ENCODE measurements at places on chromosomes 7 and 10.

- H3K27ac ChIP-seq = no peak overlapping the region
- no peak for DNase-seq
- H3K27me3 ChIP-seq = no peaks in the 10 kb centered on the region
- H3K4me3 ChIP-seq = no peak overlapping the region
- H3K36me3 ChIP-seq = no peaks in the 10 kb centered on the region
- H3K4me1 ChIP-seq = no peaks in the 10 kb centered on the region
Observed at GRCh38 chr10:106772957-106773356, 391.5 kb downstream of the SORCS1 start.

DNA sequence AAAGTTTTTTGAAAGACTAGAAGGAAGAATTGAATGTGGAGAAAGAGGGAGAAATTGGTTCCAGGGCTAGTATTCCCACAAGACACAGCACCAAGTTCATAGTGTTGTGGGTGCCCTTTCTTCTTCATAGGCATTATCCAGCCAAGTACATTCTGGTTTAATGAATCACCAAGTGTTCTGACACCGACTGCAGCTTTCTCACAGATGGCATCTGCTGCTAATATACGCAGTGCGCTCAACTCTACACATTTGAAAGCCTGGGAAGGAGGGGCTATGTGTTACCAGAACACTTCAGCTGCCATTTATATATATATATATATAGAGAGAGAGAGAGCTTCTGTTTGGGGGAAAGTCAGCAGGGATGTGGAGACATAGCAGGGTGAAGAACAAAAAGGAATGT is 1168.4 kb downstream of the GATA3 start:
- H3K4me3 ChIP-seq = no peak overlapping the region
- no peaks in the 10 kb centered on the region for H3K4me1 ChIP-seq
- no peak for DNase-seq
- no peaks in the 10 kb centered on the region for H3K36me3 ChIP-seq
- peaks cover 17% of the 10 kb centered on the region for H3K27me3 ChIP-seq
- no peak overlapping the region for H3K27ac ChIP-seq

DNA sequence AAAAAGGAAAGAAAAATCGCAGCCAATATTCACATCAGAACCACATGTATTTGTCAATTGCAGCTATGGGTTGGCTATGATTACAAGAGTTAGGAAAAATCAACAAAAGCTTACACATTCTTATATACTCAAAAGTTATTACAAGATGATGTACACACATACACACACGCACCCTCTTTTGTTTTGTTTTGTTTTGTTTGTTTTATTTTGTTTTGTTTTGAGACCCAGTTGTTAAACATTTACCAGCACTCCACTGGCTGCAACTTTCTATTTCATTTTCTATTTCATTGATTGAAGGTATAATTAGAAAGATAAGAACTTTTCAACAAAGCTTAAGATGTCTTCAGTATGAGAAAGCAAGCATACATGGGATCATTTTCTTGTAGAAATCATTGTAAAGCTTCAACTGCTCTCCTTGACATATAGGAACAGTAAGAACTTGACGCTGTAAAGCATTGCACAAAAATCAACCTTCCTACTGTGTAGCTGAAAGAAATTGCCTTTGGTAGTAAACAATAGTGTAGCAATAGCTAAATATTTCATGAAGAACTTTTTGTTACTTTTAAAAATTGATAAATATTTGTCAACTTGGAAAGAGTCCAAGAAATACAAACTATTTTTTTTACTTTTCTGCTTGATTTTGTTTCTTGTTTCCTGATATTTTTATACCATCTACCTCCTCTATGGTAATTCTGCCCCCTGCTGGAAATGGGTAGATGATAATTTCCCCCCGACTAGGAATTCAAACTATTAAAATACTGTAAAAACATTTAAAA is 205.9 kb downstream of the MBL2 start:
- peaks cover 4% of the 10 kb centered on the region for H3K36me3 ChIP-seq
- H3K4me3 ChIP-seq = no peak overlapping the region
- H3K27ac ChIP-seq = no peak overlapping the region
- no peaks in the 10 kb centered on the region for H3K27me3 ChIP-seq

DNA sequence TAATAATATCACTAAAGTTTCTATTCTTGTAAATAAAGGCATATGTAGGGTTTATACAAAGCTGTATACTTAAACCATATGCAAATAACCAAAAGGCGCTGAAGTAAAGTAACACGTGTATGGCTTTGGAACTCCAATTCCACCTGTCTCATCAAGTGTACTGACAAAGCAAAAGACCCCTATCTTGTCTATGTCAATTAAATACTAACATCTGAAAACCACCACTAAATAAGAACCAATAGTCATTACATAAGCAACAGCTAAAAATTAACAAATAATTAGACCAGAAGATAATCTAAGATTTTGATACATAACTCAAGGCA is 93.9 kb downstream of the KMT2C start:
- H3K4me3 ChIP-seq = no peak overlapping the region
- H3K27ac ChIP-seq = no peak overlapping the region
- no peak for DNase-seq
- no peaks in the 10 kb centered on the region for H3K27me3 ChIP-seq

- no peak overlapping the region for H3K27ac ChIP-seq
- DNase-seq = no peak
- H3K36me3 ChIP-seq = no peaks in the 10 kb centered on the region
- no peaks in the 10 kb centered on the region for H3K4me1 ChIP-seq
Observed at GRCh38 chr10:13860886-13861285, 274.1 kb downstream of the PRPF18 start.

GRCh38 chr10:49667991-49668390 is 11.5 kb upstream of the C10orf53 start:
- no peaks in the 10 kb centered on the region for H3K36me3 ChIP-seq
- H3K4me3 ChIP-seq = no peak overlapping the region
- no peak overlapping the region for H3K27ac ChIP-seq
- no peak for DNase-seq
- no peaks in the 10 kb centered on the region for H3K4me1 ChIP-seq
- peaks cover 45% of the 10 kb centered on the region for H3K27me3 ChIP-seq

DNA sequence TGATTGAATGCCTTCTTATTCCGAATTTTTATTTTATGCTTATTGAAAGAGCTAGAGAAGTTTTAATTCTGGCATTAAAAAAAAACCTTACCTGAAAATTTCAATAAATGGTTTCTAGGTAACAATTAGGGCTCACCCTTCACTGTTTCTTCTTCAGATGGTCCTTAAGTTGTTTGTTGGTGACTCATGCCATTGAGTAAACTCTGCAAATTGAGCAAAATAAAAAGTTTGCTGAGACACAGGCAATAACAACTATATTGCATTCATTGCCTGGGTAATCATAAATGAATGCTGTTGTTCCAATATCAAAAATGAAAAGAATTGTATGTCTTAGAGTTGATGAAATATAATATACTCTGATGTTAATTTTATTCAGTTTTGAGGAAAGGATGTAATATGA is 300.3 kb downstream of the CDK14 start:
- no peaks in the 10 kb centered on the region for H3K36me3 ChIP-seq
- H3K4me3 ChIP-seq = no peak overlapping the region
- no peaks in the 10 kb centered on the region for H3K4me1 ChIP-seq
- DNase-seq = no peak

DNA sequence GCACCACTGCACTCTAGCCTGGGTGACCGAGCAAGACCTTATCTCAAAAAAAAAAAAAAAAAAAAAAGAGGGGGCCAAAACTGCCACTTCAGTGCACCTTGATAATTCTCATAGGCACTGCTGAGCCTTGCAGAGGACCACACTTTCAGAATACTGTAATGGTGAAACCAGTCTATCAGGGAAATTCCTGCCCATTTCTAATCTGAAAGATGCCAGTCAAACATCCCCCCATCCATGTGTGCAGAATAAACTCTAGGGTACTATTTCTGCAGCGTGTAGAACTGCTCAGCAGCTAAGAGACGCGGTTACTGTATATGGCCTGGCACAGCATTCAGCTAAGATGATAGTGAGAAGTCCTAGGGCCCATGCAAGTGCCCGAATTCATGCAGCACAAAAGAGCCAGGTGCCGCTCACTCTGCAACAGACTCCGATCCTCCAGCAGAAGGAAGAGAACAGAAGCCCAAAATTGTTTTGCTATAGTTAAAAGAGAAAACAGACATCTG is 286.8 kb upstream of the KLF14 start:
- peak overlapping the region; percentile 61 for H3K27ac ChIP-seq
- peak overlapping the region; percentile 67 for H3K4me3 ChIP-seq

DNA sequence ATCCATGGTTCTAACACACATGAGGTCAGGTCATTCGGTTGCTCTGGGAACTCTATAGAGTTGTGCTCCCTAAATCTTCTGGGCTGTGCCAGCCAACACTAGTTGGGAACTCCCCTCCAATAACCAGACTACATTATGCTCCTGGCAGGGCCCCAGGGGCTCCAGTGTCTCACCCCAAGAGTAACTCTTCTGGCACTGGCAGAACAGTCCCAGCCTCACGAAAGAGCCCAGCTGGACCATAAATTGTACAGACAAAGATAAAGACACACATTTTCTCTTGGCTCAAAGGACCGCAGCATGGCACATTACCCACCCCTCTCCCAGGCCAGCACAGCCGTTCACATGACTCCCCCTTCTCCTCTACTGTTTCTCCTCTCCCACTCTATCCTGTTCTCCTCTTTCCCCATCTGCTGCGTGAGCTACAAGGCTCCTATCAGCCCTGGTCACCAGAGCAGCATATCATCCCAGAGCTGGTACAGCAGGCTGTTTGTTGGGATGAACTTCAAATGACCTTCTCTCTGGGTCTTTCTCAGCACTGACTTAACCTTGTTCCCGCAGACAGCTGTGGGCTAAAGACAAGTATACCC is 230.6 kb downstream of the PLXNA4 start:
- H3K4me1 ChIP-seq = no peaks in the 10 kb centered on the region
- peaks cover 28% of the 10 kb centered on the region for H3K27me3 ChIP-seq
- DNase-seq = no peak
- no peak overlapping the region for H3K27ac ChIP-seq

- H3K27ac ChIP-seq = no peak overlapping the region
- H3K4me3 ChIP-seq = no peak overlapping the region
- no peak for DNase-seq
- H3K4me1 ChIP-seq = no peaks in the 10 kb centered on the region
- H3K27me3 ChIP-seq = peaks cover 15% of the 10 kb centered on the region
Observed at GRCh38 chr10:28833313-28833712, 156.0 kb downstream of the BAMBI start.

DNA sequence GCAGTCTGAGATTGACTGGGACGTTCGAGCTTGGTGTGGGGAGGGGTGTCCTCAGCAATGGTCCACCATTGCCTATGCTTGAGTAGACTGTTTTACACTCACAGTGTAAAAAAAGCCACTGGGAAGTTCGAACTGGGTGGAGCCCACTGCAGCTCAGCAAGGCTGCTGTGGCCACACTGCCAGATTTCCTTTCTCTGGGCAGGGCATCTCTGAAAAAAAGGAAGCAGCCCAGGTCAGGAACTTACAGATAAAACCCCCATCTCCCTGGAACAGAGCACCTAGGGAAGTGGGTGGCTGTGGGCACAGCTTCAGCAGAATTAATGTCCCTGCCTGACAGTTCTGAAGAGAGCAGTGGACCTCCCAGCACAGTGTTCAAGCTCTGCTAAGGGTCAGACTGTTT is 80.3 kb downstream of the BICC1 start:
- H3K27ac ChIP-seq = no peak overlapping the region
- H3K36me3 ChIP-seq = no peaks in the 10 kb centered on the region
- H3K4me1 ChIP-seq = no peaks in the 10 kb centered on the region
- H3K27me3 ChIP-seq = no peaks in the 10 kb centered on the region
- no peak for DNase-seq
- H3K4me3 ChIP-seq = no peak overlapping the region

- no peaks in the 10 kb centered on the region for H3K4me1 ChIP-seq
- H3K27me3 ChIP-seq = peaks cover 33% of the 10 kb centered on the region
- peaks cover 6% of the 10 kb centered on the region for H3K36me3 ChIP-seq
- DNase-seq = no peak
- H3K27ac ChIP-seq = no peak overlapping the region
Observed at GRCh38 chr10:100781145-100781665, 35.8 kb downstream of the PAX2 start.

DNA sequence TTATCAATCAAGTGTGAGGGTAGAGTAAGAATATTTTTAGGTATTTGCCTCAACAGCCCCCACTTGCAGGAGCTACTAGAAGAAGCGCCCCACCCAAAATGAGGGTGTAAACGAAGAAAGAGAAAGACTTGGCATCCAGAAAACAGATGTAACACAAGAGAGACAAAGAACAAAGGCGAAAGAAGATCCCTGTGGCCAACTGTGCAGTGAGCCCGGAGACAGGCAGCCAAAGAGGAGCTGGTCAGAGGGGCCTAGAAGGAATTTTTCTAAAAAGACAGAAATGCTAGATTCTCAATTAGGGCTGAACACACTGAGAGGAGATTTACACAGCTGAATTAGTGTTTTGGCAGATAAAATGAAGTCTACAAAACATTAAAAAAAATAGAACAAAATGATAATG is 29.6 kb upstream of the EIF5AL1 start:
- H3K4me3 ChIP-seq = no peak overlapping the region
- H3K27ac ChIP-seq = no peak overlapping the region
- H3K4me1 ChIP-seq = no peaks in the 10 kb centered on the region
- DNase-seq = no peak
- H3K36me3 ChIP-seq = peaks cover 3% of the 10 kb centered on the region
- peaks cover 8% of the 10 kb centered on the region for H3K27me3 ChIP-seq

- peak within 1 kb of the TSS; percentile 98 for H3K27ac ChIP-seq
- H3K27me3 ChIP-seq = no peaks in the 10 kb centered on the region
- H3K36me3 ChIP-seq = peaks cover 4% of the 10 kb centered on the region
Observed at GRCh38 chr7:88219781-88220747, at the start of gene SRI. Gene SRI (minus strand): TSS chr7:88220038. CDS start chr7:88220026, 12 bp downstream.

DNA sequence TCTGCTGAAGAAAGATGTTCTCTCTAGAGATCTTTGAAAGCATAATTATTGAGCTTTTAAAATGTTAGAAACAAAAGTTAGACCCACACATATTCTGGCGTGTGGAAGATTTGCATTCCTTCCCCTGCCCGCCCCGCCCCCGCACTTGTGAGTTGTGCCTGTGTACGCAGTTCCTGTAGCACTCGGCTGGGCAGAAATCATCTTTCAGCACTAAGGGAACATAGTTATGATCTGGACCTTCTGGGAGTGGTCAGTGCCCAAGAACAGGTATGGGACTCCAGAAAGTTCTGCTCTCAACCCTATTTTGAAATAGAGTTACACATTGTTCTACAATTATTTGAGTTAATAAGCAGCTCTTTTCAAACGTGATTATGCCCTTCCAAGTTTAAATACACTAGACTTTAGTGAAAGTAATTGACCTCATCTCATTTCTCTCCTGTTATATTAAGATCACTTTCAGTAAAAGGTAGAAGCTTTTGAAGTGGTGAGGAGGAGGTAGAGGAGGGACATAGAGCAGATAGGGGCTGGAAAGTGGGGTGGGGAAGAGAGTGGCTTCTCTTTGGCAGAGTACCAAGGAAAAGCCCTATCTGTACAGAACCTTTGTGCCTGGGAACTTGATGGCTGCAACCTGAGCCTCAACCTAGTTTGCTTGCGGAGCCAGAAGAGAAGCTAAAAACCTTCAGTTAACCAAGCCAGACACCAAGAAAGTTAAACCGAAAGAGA is 5.7 kb downstream of the BLVRA start:
- H3K27ac ChIP-seq = peak overlapping the region; percentile 81
- H3K36me3 ChIP-seq = peaks cover 3% of the 10 kb centered on the region
- peaks cover 8% of the 10 kb centered on the region for H3K4me1 ChIP-seq
- no peaks in the 10 kb centered on the region for H3K27me3 ChIP-seq
- DNase-seq = no peak
- H3K4me3 ChIP-seq = no peak overlapping the region
